NCI-H2171 treated with DMSO at 0.1 percent for 48 hours (cell line): ENCODE measurements at places on chromosomes 7 and 10.

DNA sequence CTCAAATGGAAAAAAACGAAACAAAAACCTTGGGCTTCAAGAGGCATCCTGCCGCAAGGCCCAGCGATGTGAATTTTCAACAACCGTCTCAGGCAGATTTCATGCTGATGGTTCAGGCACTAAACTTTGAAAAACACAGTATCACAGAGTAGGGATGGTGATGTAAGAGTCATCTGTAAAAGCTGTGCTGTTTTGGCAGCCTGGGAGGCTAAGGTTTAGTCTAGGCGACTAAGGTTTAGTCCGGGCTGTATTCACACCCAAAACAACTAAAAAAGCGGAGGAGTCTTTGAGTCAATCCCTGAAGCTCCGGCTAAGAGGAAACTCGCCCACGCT is 420 bp upstream of the MINPP1 start:
- DNase-seq, result no peak

DNA sequence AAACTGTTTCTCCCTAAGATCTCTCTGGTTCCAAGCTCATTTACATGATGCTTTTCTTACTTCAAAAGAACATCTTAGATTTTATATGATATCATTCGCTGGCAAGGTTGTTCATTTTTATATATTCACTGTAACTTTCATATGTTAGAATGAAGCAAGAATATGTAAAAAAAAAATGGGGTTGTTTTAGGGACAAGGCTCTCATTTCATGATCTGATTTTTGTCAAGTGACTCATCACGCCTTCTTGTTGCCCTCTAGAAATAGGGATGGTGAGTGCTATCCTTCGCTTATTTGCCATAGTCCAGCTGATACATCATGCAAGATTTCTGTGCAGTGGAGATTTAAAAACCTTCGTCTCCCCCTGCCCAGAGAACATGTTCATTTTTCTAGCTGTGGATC is 14.0 kb upstream of the CELF2 start:
- no peak for DNase-seq

DNA sequence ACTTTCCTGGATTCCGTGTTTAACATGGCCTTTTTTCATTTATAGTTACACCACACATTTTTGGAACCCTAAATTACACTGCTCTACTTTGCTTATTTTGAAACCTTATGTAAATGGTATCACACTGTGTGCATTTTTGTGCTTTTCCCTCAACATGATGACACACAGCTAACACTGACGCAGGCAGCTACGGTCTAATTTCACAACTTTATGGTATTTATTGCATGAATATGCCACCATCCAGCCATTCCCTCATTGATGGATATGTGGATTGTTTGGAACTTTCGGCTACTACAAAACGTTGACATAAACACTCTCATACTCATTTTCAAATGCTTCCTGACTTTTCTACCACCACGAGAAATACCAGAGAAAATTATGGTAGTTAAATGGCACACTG is 6.9 kb downstream of the PAPOLB start:
- DNase-seq, result no peak

- DNase-seq, result no peak
Observed at GRCh38 chr10:92894081-92894655, 45.8 kb downstream of the EXOC6 start.

- DNase-seq, result no peak
Observed at GRCh38 chr7:41315764-41316163, 387.1 kb downstream of the INHBA start.

- DNase-seq, result peak; percentile 33
Observed at GRCh38 chr10:119207713-119208552, 562 bp downstream of the GRK5 start.

DNA sequence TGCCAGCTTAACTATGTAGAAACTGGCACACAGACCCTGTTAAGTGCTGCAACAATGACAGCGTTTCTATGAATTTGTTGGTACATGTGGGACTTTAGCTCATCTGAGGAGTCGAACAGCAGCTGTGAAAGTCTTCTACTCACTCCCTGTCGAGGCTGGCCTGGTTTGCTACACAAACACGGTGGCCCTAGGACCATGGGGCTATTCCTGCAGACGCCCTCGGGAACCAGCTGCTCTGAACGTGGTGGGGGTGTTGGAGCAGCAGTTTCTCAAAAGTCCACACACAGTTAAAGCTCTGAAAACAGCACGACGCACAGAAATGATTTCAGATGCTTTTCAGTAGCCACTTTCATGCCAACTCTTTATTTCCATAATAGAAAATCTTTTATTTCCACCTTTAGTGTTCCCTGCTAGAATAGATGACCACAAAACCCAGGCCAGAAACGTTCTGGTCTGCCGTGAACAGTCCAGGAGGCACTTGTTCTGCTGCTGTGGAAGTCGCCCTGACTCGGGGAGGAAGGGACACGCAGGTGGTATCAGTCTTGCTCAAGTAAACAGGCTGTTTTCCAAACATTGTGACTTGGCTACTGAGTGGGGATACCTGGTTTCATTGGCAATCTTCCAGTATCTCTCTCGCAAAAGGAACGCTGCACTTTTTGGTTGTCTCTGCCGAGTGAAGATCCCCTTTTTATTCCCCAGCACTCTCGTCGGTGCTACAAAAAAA is 21.5 kb downstream of the GUSB start:
- DNase-seq, result no peak

GRCh38 chr7:120738816-120739215 is 119.1 kb downstream of the TSPAN12 start:
- no peak for DNase-seq

- no peak for DNase-seq
Observed at GRCh38 chr7:103843689-103844480, 145.6 kb downstream of the RELN start.

DNA sequence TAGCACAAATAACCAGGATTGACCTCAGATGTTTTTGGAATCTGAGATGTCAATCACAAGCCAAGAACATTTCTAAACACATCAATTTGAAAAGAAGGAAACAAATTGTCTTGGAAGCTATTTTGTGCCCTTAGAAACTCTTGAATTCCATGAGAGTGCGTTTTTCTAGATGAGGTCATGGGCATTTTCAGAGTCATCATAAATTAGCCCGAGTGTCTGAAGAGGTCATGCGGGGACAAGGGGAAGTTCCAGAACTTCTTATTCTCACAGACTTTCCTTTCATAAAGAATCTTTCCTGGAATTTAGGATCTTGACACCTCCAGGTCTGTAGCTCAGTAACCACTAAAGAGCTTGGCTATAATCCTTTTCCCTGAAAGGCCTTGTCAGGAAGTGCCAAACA is 28.2 kb downstream of the IL2RA start:
- DNase-seq, result no peak

DNA sequence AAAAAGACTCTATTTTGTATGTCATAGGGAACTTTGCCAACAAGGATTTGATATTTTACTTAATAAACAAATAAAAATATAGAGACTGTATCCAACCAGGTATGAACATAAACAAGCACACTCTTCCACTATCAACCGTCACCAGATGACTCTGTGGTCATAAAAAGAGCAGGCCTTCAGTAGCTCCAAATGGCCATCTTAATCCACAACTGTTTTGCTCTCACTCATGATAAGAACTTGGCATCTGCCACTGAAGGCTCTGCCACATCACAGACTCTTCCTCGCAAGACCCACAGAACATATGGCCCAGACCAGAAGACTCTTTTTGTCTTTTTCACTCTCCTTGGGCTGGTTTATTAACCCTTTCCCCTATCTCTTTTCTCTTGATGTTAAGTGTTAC is 98.7 kb upstream of the POM121L12 start:
- no peak for DNase-seq

DNA sequence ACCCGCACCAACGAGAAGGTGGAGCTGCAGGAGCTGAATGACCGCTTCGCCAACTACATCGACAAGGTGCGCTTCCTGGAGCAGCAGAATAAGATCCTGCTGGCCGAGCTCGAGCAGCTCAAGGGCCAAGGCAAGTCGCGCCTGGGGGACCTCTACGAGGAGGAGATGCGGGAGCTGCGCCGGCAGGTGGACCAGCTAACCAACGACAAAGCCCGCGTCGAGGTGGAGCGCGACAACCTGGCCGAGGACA is 1.6 kb downstream of the VIM start:
- no peak for DNase-seq

- DNase-seq, result no peak
Observed at GRCh38 chr7:15855525-15856109, 169.1 kb upstream of the MEOX2 start.

- no peak for DNase-seq
Observed at GRCh38 chr10:14247377-14248116, 83.2 kb downstream of the FRMD4A start.

- DNase-seq, result no peak
Observed at GRCh38 chr10:23968301-23968700, 240.6 kb upstream of the KIAA1217 start.

DNA sequence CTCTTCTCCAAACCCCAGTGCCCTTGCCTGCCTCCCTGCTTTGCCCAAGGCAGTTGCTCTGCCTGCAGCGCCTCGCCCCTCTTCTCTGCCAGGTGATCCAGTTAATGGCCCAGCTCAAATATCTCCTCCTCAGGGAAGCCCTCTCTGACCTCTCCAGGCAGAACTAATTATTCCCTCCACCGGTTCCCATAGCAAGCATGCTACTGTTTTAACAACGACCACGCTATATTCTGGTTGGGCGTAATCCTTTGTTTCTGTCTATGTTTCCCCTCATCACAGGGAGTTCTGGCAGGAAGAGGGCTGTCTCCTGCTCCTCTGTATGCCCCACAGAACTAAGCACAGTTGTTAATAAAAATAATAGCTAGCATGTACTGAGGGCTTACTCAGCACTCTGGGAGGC is 36.8 kb upstream of the R3HCC1L start:
- peak; percentile 6 for DNase-seq

DNA sequence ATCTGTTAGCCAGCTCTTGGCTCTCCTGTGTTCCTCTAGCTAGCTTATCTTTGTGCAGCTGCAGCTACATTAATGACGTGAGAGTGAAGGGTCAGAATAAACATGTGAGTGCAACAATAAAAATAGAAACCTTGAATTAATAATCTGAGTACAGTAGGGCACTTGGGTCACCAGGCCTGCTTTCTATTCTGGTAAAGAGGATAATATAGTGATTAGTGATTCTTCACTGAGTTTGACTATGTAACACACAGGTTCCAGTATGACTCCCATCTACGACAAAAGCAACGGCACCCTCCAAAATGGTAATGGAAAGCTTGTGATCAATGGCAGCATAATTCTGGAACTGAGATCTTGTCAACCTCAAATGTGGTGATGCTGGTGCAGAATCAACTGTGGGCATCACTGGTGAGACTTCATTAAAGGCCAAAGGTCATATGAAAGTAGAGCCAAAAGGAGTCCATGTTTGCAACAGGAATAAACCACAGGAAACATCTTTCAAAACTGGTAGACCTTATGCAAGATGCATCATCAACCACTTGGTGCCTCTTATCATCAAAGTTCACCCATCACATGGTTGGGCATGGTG is 77.6 kb downstream of the NRBF2 start:
- DNase-seq, result no peak

DNA sequence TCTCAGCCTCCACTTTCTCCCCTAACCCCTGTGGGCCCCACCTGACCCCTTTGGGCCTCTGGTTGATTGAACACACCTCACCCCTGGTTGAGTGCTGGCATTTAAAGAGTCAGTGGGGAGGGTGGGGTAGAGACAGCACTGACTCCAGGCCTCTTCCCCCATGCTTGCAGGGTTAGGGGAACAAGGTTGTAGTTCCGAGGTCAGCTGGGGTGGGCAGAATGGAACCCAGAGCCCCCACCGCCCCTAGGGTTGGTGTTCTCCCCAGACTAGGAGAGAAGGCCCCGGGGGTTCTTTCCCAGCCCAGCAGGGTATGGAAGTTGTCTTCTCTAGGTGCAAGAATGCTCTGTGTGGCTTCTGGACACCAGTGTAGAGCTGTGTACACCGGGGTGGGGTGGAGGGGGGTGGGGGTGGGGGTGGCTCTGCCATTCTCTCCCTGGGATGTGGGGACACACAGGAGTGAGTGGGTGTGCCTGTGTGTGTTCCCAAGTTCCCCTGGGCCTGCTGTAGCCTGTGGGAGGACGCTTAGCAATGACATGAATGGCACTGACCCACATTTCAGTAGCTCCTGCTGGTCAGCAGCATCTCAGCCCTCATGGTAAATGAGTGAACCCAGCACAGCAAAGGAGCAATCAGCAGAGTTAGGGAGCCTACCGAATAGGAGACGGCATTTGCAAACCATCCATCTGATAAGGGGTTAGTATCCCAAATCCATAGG is 33.6 kb downstream of the PRF1 start:
- DNase-seq, result no peak

DNA sequence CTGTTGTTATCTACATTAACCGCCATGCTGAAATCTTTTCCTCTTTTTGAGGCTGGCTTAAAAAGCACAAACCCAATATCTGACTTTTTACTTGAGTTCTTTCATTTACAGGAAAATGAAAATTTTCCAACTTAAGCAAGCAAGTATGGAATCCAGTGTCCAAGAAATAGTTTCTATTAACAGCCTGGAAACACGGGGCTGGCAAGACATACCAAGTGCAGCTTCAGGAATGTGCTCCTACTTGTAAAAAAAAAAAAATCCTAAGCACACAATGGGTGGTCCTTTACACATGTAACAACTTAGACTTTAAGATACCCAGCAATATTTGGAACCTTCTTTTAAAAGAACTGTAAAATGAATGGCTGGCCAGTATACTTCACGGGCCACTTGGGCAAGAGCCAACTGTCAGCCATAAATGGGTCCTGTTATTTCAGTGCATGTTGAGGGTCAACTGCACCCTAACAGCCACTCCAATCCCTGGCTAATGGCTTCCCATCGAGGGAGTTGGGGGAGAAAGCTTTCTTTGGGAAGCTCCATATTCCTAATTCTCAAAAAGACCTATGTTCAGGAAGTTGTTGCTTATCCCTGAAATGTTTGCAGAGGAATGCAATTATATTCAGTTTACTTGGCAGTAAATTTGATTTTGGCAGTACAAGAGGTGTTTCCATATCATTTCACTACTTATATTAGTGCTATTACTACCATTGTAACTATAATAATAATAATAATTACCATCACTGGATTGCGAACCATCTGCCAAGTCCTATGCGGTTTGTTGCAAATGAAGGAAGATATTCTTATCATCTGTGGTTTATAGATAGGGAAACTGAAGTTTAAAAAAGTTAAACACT is 236.4 kb upstream of the TMEM72 start:
- no peak for DNase-seq

DNA sequence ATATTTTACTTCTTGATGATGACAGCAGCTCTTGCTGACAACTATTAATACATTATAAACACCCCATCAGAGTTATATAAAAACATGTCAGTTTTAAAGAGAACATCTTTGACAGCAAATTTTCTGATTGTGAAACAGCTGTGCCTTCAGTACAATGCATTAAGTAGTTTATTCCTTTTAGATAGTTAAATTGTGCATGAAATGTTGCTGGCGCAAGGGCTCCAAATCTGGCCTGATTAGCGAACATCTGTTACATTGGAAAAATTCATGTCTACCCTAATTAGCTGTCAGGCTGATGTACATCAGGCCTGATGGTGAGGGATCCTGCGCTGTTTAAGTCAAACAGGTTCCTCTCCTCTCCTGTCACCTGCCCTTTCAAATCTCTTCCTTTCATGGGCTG is 171.9 kb upstream of the SP8 start:
- DNase-seq, result peak; percentile 66

GRCh38 chr7:95295397-95295796 is 28.9 kb downstream of the PON1 start:
- no peak for DNase-seq

DNA sequence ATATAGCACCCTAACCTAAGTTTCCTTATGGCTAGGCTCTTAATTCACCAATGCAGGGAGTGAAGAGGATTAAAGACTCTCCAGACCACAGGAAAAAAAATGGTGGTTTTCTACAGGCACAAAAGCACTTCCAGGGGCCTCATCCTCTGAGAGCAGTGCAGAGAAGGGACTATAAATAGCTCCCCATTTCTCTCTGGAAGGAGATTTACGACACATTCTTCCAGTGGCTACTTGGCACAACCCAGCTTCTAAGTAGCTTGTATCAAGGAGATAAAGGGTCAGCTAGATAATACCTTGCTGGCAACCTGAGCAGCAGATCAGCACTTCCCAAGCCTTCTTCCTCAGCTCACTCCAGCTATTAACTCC is 73.5 kb downstream of the CRPPA start:
- DNase-seq, result peak; percentile 14
